ENCODE measurements at places on chromosomes 6 and 20. TPM values are rescaled to one million over a fixed set of nuclear protein-coding genes. Genes with fewer than 3 reads are reported as not detected.

SLC22A1 gene
- 0.77 TPM for total RNA-seq

PAQR8 gene
- 4.1 TPM for total RNA-seq

LAMA4 gene
- 105 TPM for total RNA-seq

SLC22A2 gene
- 0.12 TPM for total RNA-seq

PRICKLE4 gene
- not detected for total RNA-seq

ZSCAN23 gene
- total RNA-seq: 6.3 TPM

OVOL2 gene
- not detected for total RNA-seq

LTB gene
- not detected for total RNA-seq

HLA-DMB gene
- not detected for total RNA-seq

FOXA2 gene
- total RNA-seq: 1.00 TPM

BPIFA1 gene
- total RNA-seq: not detected

PCMTD2 gene
- 55.6 TPM for total RNA-seq

ARFGEF3 gene
- total RNA-seq: 1.7 TPM

SEL1L2 gene
- not detected for total RNA-seq

RNF144B gene
- 0.62 TPM for total RNA-seq

ANGPT4 gene
- not detected for total RNA-seq

AK9 gene
- 6.4 TPM for total RNA-seq

POM121L2 gene
- not detected for total RNA-seq

GGTLC1 gene
- total RNA-seq: not detected

STMN3 gene
- total RNA-seq: 43.9 TPM

KIF13A gene
- 78.9 TPM for total RNA-seq

B3GAT2 gene
- under 0.01 TPM for total RNA-seq

CD24 gene
- 1.2 TPM for total RNA-seq

DEF6 gene
- total RNA-seq: 0.87 TPM

BHLHE23 gene
- not detected for total RNA-seq

SMOC2 gene
- not detected for total RNA-seq

KPNA5 gene
- total RNA-seq: 12.4 TPM

HTR1E gene
- under 0.01 TPM for total RNA-seq

IMPG1 gene
- 0.37 TPM for total RNA-seq

LY6G5C gene
- total RNA-seq: 0.33 TPM
